Foreskin keratinocyte (primary cell): ENCODE measurements at places on chromosomes 7 and 10. TPM values are rescaled to one million over a fixed set of nuclear protein-coding genes. Genes with fewer than 3 reads are reported as not detected.

ERV3-1 gene
- 0.44 and 0.64 TPM in 2 replicates for polyA plus RNA-seq

TRPV5 gene
- not detected in 2 replicates for polyA plus RNA-seq

C7orf33 gene
- polyA plus RNA-seq = not detected in 2 replicates

- DNase-seq = no peak
Measured at GRCh38 chr7:43204081-43204480, 91.6 kb downstream of the HECW1 start.

GRCh38 chr10:75469006-75469616 lies 37.7 kb downstream of the LRMDA start:
- peak; percentile 70 for DNase-seq

- peak; percentile 14 for DNase-seq
Measured at GRCh38 chr7:45574669-45575500, 717 bp downstream of the ADCY1 start.

DNA sequence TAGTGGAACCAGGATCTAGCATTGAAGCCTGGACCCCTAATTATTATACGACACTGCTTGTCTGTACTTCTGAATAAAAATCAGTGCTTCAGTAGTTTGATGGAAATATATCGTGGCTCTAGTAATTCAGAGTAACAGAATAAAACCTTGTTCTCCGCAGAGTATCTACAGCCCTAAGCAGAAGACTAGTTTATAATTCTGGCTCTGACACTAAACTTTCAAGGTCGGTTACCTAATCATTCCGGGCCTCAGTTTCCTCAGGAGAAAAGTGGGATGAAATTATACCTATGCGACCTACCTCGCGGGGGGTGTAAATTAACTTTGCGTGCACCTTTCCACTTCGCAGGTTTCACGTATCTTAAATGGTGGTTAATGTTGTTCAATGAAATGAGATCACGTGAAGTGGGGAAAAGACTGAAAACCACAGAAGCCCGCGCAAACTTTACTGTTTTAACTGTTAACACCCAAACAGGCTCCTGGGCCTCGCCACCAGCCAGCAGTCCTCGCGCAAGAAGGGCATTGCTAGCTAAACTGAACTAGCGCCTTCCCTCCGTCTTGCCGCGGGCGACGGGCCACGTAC lies 615 bp downstream of the THAP5 start:
- DNase-seq = no peak

GRCh38 chr7:31408140-31408729 lies 67.7 kb upstream of the NEUROD6 start:
- DNase-seq = peak; percentile 77

DNA sequence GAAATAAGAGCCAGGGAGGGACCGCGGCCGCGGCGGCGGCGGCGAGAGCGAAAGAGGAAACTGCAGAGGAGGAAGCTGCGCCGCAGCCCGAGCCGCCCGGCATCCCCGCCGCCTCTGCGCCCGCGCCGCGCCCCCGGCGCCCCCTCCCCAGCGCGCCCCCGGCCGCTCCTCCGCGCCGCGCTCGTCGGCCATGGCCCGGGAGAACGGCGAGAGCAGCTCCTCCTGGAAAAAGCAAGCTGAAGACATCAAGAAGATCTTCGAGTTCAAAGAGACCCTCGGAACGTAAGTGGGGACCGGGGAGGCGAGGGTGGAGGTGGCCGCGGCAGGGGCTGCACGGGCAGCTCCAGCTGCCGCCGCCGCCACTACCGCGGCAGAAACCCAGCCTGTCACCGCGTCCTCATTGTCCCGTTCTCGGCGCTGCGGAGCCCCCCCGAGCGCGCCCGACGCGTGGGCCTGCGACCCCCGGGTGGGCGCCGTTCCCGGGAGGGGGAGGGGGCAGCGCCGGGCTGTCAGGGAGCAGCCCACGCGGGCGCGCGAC lies 351 bp downstream of the CAMK1D start:
- DNase-seq = no peak

DNA sequence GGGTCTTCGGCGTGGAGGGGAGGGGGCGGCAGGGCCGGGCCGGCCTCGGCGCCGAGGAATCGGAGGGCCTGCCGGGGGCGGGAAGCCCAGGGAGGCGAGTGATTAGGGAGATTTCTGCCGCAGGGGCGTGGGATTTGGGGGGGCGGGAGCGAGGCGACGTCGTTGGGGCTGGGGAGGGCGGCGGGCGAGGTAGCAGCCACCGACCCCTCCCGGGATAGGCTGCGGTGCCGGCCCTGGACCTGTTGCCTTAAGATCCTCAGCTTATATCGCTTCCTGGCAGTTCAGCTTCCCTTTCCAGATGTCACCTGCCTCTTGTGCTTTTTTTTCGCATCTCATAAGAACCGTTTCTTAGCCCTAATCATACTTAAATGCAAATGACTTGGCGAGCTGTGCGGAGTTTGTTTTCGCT lies 655 bp downstream of the LMTK2 start:
- no peak for DNase-seq

GRCh38 chr10:59433720-59434428 lies 71.5 kb upstream of the FAM13C start:
- peak; percentile 35 for DNase-seq

- DNase-seq = no peak
Measured at GRCh38 chr10:110723224-110723891, 79.2 kb downstream of the RBM20 start.
